ENCODE measurements at places on chromosomes 3 and 15.
A peak's percentile ranks its signal among the peaks of the same experiment; 100 is the strongest.

GRCh38 chr3:105800320-105800719 is 68.5 kb downstream of the CBLB start:
- no peak for DNase-seq

DNA sequence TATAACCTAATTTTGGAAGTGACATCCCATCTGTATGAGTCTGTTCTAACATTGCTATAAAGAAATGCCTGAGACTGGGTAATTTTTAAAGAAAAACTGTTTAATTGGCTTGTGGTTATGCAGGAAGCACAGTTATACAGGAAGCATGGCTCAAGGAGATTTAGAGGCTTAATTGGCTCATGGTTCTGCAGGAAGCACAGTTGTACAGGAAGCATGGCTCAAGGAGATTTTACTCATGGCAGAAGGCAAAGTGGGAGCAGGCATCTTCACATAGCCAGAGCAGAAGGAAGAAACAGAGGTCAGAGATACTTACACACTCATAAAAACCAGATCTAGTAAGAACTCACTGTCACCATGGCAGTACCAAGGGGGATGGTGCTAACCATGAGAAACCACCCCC is 193.1 kb upstream of the ADAMTS9 start:
- DNase-seq = no peak

DNA sequence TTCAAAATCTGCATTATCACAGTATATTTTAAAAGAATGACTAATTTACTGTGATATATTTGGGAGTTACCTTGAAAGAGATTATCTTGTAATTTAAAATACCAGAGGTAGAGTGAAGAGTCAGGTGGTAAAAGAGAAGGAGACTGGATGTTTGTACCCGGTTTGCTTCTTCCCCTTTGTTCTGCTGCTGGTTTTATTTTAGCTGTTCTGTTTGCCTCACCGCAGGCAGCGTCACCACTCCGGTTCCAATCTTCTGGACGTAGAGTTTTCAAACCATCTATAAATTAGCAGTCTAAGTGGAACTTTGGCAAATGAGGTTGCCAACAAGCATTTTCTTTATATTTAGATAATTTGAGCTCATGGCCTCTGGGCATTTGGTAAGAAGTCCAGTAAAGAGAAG is 38.2 kb downstream of the PPARG start:
- no peak for DNase-seq

DNA sequence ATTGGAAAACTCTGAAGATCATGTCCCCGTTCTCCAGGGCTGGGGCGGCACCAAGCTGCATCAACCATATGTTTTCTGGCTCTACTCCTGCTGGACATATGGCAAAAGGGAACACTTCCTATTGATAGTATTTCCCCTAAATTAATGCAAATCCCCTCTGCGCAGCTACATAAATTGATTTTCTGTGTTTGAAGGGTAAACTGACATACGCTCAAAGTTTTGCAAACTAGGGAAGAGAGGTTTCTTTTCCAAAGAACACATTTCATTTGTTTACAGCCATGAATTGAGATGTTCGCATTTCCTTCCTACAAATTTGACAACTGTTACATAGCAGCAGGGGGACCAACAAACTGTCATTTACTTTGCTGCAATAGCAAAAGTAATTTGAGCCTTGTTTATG is 35.9 kb downstream of the CTXND1 start:
- no peak for DNase-seq

GRCh38 chr3:58334013-58334321 is 1.3 kb downstream of the PXK start:
- no peak for DNase-seq

DNA sequence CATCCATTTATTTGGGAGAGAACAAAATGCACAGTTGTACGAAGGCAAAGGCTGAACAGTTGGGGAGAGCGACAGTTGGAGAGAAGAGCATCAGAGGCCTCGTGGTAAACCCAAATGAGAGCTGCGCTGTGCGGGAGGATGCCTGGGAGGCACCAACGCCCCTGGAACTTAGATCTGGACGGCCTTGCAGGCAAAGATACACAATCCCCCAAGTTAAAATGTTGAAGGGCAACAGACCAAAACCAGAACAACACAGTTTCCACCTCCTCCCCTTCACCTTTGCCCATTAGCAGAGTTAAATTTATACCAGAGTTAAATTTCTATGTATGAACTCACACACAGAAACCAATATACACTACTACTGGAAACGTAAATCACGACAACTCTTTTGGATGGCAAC is 339.6 kb downstream of the RORA start:
- DNase-seq = no peak

DNA sequence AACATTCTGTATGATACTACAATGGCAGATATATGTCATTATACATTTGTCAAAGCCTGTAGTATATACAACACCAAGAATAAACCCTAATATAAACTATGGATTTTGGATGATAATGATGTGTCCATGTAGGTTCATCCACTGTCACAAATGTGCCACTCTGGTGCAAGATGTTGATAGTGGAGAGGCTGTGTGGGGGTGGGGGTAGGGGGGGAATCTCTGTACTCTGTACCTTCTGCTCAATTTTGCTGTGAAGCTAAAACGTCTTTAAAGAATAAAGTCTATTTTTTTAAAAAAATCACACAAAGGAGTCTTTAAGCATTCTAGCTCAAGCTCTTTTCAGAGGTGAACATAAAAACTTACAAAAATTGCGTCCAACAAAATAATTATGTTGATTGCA is 88.2 kb upstream of the ABI3BP start:
- no peak for DNase-seq

- DNase-seq = no peak
Measured at GRCh38 chr3:114308830-114309229, 15.0 kb downstream of the TIGIT start.

- no peak for DNase-seq
Measured at GRCh38 chr15:40151991-40152390, 8.9 kb upstream of the BUB1B start.

DNA sequence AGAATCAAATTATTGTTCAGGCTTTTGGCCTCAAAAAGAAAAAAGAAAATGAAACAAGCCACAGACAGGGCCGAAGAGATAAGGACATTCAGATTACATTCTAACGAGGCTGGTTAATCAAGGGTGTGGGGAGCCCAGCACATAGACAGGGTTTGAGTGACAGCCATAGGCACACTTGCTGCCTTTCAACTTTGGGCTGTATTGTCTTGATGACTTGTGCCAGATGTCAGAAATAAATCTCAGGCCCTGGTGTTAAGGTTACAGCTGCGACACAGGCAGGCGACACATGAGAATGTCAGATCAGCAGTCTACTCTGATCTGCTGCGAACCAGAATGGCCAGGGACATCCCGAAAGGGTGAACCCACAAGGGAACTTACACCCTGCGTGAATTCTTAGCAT is 231.2 kb upstream of the ARRDC4 start:
- peak; percentile 53 for DNase-seq

- DNase-seq = peak; percentile 67
Measured at GRCh38 chr3:31533169-31534064, 692 bp downstream of the STT3B start.

GRCh38 chr3:98734735-98735134 is 28.4 kb upstream of the ST3GAL6 start:
- no peak for DNase-seq

- no peak for DNase-seq
Measured at GRCh38 chr3:138933981-138934691, 12.8 kb downstream of the FOXL2 start.

DNA sequence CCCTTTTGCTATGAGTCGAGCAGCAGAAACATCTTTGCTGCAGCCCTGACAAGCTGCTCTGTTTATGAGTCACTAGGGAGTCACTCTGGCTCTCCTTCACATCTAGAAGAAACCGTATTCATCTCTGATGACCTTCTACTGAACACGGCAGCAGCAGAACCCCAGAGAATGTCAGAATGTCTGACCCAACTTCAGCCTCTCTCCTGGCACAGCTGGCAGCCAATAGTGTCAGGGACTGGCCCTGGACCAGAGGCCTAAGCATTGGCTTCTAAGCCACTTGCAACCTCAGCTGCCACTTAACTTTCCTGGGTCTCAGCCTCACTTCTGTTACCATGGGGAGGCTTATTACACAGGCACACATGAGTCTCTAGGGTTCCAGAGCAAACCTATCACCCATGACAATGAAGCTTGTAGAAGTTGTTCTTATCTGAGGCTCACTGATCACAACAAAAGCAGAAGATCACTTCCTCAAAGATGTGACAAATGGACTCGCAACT is 184.1 kb upstream of the TLE3 start:
- no peak for DNase-seq

DNA sequence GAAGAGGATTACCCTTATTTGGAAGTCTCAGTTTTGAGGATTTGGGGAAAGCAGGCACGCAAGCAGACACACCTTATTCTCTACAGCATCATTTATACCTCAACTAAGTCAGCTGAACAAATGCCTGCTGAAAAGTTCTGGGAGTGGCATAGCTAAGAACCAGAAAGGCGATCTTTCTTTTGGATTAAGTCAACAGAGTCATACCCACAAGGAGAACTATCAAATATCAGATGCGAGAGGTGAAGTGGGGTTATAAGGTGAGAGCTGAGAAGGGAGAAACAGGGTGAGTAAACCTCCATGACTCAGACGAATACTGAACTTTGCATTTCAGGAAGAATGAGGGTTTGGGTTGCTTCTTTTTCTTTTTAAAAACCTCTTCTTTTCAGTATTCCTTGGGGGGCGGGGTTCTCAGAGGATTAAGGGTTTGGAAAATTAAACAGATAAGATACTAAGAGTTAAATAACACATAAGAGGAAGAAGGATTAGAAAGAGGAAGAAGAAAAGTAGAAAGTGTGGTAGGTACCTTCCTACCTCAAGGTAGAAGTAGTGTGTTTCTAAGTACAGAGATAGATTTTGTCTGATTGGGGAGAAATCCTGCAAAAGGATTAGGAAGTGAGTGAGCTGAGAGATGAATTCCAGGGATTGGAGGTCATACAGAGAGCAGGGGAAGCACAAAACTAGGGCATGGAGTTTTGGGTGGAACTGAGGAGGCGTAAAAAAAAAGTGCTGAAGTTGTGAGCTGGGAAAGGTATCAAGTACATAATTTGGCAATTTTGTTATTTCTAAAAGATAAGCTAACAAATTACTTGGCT is 41.3 kb upstream of the ICE2 start:
- no peak for DNase-seq

- DNase-seq = peak; percentile 21
Measured at GRCh38 chr3:44076221-44076829, 165.4 kb upstream of the TOPAZ1 start.

- no peak for DNase-seq
Measured at GRCh38 chr15:39878406-39878785, 41.7 kb downstream of the GPR176 start.

DNA sequence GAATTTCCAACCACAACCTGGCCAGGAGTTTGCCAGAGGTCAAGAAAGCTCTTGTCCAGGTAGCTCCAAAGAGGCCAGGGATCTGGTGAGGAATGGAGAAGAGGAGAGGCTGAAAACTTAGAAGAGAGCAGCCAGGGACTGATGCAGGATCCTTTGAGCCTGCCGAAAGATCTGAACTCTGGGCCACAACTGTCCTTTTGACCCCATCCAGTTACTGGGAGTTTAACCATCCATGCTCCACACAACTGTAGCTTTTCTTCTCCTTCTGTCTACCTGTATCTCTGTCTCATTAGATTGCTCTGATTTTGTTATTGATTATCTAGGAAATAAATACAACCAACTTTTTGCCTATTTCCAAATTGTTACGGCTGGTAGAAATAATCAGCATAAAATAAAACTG is 36.7 kb downstream of the DAZL start:
- no peak for DNase-seq

GRCh38 chr15:67769497-67770357 is 55.6 kb upstream of the SKOR1 start:
- no peak for DNase-seq

GRCh38 chr15:33278816-33279612 is 31.8 kb upstream of the RYR3 start:
- DNase-seq = no peak

GRCh38 chr3:62167566-62168262 is 205.6 kb downstream of the FEZF2 start:
- DNase-seq = no peak

- no peak for DNase-seq
Measured at GRCh38 chr15:40136470-40137302, 24.2 kb upstream of the BUB1B start.

DNA sequence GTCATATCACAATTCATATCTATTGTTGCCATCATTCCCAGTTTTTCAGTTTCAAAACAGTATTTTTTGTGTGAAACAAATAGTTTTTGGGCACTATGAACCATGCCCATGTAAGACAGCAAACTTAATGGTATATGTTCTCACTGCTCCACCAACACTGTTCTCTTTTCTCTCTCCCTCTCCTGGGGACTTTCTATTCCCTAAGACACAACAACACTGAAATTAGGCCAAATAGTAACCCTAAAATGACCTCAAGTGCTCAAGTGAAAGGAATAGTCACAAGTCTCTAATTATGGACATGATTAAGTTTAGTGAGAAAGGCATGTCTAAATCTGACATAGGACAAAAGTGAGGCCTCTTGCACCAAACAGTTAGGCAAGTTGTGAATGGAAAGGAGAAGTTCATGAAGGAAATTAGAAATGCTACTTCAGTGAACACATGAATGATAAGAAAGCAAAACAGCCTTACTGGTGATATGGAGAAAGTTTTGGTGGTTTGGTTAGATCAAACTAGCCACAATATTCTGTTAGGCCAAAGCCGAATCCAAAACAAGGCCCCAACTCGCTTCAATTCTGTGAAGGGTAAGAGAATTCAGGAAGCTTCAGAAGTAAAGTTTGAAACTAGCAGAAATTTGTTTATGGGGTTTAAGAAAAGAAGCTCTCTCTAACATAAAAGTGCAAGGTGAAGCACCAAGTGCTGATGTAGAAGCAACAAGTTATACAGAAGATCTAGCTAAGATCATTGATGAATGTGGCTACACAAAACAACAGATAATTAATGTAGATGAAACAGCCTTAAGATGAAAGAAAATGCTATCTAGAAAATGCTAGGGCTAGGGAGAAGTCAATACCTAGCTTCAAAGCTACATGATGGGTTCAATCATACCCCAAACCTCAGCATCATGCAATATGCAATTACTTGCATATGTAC is 104.2 kb downstream of the CBLB start:
- DNase-seq = no peak

DNA sequence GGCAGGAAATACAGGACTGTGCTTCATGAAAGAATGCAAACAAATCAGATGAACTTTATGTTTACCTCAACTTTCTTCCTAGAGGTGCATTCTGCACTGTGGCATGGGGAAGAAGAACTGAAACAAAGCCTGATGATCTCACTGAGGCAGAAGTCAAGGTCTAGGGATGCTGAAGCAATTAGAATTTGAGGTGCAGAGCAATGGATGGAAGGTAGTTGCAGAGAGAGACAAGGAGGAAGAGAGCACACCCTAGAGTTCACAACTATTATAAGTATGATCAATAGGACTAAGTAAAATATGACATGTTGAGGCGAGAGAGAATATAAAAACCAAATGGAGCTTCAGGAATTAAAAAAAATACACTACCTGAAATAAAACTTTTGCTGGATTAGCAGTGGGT is 420.1 kb downstream of the EDEM1 start:
- no peak for DNase-seq
